Gastrocnemius medialis (tissue), 4 donors: ENCODE measurements at places on chromosomes 2 and 18.

GRCh38 chr18:55584201-55584600 lies 3.8 kb downstream of the TCF4 start:
- no peaks in the 10 kb centered on the region for H3K27me3 ChIP-seq
- H3K4me1 ChIP-seq = peaks cover 58% of the 10 kb centered on the region
- H3K27ac ChIP-seq = peak overlapping the region; percentile 93
- DNase-seq = no peak

GRCh38 chr18:33184958-33185357 lies 255.6 kb downstream of the CCDC178 start:
- no peaks in the 10 kb centered on the region for H3K36me3 ChIP-seq
- H3K4me1 ChIP-seq = no peaks in the 10 kb centered on the region
- H3K27ac ChIP-seq = no peak overlapping the region
- H3K27me3 ChIP-seq = no peaks in the 10 kb centered on the region

- H3K4me1 ChIP-seq = no peaks in the 10 kb centered on the region
- no peaks in the 10 kb centered on the region for H3K36me3 ChIP-seq
- no peak for DNase-seq
- no peak overlapping the region for H3K4me3 ChIP-seq
- H3K27me3 ChIP-seq = no peaks in the 10 kb centered on the region
Measured at GRCh38 chr2:118351796-118352195, 263.5 kb downstream of the INSIG2 start.

- no peaks in the 10 kb centered on the region for H3K27me3 ChIP-seq
- H3K4me3 ChIP-seq = no peak overlapping the region
Measured at GRCh38 chr2:15383695-15384350, 177.3 kb downstream of the NBAS start.

- DNase-seq = no peak
- H3K27ac ChIP-seq = no peak overlapping the region
- H3K4me3 ChIP-seq = no peak overlapping the region
- H3K36me3 ChIP-seq = no peaks in the 10 kb centered on the region
- H3K27me3 ChIP-seq = no peaks in the 10 kb centered on the region
Measured at GRCh38 chr2:209189893-209190292, 234.0 kb upstream of the MAP2 start.

DNA sequence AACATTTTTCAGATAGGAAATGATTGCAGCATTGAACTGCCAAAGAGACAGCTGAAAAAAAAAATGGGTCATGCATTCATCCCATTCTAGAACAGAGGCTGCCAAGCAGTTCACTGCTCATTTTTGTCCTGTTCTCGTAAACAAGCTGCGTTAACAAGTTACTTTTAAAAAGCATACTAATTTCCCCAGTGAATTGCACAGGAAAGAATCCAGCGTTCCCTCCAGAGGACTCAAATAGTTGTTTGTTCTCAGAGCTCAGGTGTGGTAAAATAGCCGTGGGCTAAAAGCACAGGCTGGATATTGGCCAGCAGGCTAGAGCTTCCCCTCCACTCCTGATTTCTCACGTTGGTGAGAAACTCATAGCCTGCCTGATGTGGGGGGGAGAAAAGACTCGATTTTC lies 76.1 kb upstream of the AQP4 start:
- no peak overlapping the region for H3K27ac ChIP-seq
- peaks cover 10% of the 10 kb centered on the region for H3K4me1 ChIP-seq
- H3K4me3 ChIP-seq = no peak overlapping the region
